ENCODE measurements at places on chromosomes 7 and 10.
A peak's percentile ranks its signal among the peaks of the same experiment; 100 is the strongest.

- DNase-seq: no peak
Observed at GRCh38 chr10:1472178-1472958, 265.0 kb downstream of the ADARB2 start.

GRCh38 chr7:158325530-158326381 lies 261.9 kb downstream of the PTPRN2 start:
- no peak for DNase-seq

DNA sequence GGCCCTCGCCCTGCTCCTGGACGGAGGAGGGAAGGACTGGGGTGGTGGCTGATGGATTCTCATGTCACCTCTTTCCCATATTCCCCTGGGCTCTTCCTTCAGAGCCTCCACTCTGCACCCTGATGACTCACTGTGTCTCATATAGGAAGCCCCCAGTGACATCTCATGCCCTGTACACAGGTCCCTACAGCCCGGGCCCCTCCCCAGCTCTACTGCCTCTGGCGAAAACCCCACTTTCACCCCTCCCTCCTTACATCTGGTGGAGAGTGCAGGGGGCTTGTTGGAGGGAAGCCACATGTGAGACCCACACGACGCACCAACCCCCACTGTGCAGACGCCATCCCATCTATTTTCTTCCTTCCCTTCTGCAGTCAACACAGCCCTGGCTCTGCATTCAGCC lies 72.8 kb upstream of the ZNF479 start:
- DNase-seq: no peak

DNA sequence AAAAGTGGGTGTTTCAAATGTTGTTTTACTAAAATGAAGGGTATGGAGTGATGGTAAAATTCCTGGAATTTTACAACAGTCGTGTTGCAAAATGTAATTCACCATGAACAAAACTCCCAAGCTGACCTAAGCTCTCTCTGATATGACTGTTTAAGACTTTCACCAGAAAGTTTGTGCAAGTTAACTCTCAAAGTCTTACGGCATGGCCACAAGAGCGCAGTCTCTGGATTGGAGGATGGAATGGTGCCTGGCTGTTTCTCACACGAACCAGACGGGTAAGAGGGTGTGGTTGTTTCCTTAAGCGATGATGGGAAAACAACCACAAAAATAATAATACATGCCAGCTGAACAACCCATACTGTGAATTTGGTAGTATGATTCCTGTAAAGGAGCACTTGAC lies 662.5 kb downstream of the KCNMA1 start:
- no peak for DNase-seq

DNA sequence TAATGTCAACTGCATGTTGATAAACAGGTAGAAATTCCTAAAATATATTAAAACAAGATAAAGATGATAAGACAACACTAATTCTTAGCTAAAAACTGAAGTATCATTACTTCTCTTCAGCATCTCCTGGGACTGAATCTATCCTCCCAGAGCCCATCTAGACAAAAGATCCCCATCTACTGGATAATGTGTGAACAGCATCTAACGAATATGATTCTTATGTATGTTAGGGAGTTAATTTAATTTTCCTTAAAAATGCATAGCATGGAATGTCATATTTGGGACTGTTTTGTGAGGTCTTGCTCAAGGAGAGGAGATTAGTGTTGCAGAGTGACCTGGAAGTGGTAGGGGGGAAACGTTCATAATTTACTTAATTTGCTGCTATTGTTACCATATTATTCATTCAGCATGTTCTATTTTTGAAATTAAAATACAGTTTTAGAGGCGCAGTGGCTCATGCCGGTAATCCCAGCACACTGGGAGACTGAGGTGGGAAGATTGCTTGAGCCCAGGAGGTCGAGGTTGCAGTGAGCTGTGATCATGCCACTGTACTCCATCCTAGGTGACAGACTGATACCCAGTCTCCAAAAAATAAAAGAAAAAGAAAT lies 305.1 kb upstream of the CSTF2T start:
- DNase-seq: no peak

GRCh38 chr7:33392148-33392547 lies 262.8 kb downstream of the BBS9 start:
- DNase-seq: no peak

- no peak for DNase-seq
Observed at GRCh38 chr7:77788327-77788902, 9.8 kb downstream of the TMEM60 start.

DNA sequence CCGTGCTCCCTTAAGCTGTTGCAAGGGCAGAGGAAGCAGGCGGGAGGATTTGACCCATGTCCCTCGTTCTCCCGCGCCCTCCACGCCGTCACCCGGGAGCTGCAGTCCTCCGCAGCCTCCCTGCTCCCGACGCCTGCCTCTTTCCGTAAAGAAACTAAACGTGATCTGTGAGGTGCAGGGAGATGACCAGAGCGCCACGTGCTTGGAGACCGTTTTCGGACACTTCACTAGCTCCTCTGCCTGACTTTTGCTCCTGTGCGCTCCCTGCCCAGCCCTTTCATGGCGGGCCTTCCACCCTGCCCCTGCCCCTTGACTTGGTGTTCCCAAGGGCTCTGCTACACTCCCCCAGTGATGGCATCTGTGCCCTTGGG lies 171.2 kb downstream of the LSM5 start:
- DNase-seq: no peak

- DNase-seq: no peak
Observed at GRCh38 chr10:57864765-57865680, 402.7 kb downstream of the IPMK start.

DNA sequence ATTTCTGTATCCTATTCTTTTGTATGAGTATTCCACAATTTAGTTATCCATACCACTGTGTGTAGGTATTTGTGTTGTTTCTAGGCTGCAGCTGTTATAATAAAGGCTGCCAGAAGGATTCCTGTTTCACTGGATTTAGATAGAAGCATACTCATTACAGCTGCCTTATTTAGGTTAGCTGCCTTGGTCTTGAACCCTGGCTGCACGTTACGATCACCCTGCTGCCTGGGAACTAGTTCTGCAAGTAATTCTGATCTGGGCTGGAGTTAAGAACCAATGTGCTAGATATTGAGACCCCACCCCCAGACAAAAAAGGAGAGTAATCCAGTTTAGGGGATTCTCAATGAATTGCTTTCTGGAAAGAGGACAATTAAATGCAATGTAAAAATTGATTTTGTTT lies 43.1 kb downstream of the CCDC71L start:
- no peak for DNase-seq

DNA sequence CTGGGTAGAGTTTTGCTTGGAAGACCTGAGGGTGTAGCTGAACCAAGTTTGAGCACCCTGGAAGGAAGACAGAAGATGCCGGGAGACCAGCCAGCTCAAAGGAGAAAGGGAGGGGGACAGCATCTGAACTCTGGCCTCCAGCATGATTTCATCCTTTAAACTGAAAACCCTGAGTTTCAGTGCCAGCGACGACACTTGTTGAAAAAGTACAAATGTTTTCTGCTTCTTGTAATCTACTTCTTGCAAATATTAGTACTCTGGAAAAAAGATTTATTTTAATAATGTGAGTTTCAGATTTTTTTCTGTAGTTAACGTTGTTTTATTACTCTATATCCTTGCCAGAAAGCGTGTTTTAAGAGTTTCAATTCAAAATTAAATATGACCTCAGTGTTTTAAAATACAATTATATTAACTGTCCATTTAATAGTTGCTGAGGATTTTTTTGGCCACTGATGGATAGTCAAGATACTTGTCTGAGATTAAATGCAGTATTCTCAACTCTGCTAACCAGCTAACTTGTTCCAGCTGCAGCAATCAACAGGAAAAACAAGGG lies 227.7 kb downstream of the MGMT start:
- no peak for DNase-seq

- DNase-seq: no peak
Observed at GRCh38 chr10:88409236-88409635, 173.9 kb downstream of the RNLS start.

DNA sequence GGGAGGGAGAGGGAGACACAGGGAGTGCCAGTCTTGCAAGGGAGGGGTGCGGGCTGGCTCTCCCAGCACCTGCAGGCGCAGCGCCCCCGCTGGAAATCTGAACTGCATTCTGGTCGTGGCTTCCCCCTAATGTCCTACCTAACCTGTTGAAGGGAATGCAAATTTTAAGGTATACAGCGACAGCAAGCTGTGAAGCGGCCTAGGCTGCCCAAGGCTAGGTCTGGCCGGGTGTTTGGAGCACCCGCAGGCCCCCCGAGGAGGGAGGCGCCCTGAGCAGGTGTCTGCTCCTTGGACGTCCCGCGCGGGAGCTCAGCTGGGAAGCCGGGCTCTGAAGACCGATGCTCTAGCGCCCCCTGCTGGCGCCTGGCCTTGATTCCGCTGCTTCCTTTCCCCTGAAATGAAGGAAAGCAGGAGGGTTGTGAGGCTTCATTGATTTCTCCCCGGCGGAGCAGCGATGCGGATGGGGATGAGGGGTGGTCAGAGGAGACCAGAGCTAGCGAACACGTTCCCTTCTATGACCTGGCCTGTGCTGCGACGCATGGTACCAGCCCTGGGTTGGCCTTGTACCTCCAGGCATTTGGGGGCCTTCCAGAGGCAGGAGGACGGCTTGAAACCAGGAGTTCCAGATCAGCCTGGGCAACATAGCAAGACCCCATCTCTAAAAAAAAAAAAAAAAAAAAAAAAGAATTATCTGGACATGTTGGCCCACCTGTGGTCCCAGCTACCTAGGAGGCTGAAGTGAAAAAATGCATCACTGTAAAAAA lies 601.3 kb downstream of the GALNT17 start:
- DNase-seq: peak; percentile 79

- no peak for DNase-seq
Observed at GRCh38 chr7:22182149-22182548, 174.8 kb downstream of the RAPGEF5 start.

GRCh38 chr10:24462291-24462813 lies 253.4 kb downstream of the KIAA1217 start:
- DNase-seq: no peak

DNA sequence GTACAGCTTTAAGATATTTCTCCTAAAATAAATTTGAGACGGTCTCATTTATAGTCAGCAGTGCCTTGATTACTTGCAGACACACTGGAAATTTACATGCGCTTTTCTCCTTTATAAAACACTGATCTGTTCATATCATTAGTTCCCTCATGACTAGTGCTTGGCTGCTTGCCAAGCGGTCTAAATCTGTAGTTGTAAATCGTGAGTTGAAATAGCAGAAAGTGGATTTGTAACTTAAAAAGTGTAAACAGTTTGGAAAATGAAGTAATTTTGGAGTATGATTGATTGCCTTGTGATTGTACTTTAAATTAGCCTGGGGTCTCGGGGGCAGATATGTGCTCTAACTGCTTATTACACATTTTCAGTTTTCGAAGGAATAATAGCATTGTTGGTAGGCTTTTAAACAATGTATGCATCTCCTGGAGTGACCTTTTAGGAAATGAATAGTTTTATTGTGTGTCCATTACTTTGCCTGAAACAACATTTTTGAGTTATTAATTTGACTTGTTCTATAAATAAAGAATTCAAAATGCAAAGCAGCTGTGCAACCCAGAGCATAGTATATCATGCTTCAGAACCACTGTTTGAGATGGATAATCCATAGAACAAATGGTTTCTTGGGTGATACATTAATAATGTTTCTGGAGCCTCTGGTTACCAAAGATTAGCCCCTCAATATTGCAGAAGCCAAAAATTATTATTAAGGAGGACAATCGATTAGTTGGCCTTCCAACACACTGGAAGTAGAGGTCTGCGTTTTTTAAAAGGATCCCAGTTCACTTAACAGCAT lies 73.3 kb downstream of the ARID5B start:
- DNase-seq: peak; percentile 37

- DNase-seq: no peak
Observed at GRCh38 chr10:32948451-32948850, 9.6 kb downstream of the ITGB1 start.
